ENCODE measurements at places on chromosomes 7 and 10. TPM values are rescaled to one million over a fixed set of nuclear protein-coding genes. Genes with fewer than 3 reads are reported as not detected.

The PLOD3 gene
- total RNA-seq, result 119 TPM

The HGF gene
- 0.69 TPM for total RNA-seq

The HIF1AN gene
- 3.7 TPM for total RNA-seq

The LRRC18 gene
- total RNA-seq, result not detected

The DDX50 gene
- 22.3 TPM for total RNA-seq

The PILRB gene
- 18.6 TPM for total RNA-seq

The POM121 gene
- 9.6 TPM for total RNA-seq

The TDRD1 gene
- total RNA-seq, result not detected

The LGI1 gene
- total RNA-seq, result not detected

The UNCX gene
- total RNA-seq, result not detected

The OPN4 gene
- not detected for total RNA-seq

The PON3 gene
- total RNA-seq, result not detected

The INSYN2A gene
- total RNA-seq, result 0.07 TPM

The MCM10 gene
- 12.2 TPM for total RNA-seq

The PCLO gene
- 0.33 TPM for total RNA-seq

The TBL2 gene
- 39.0 TPM for total RNA-seq

The ENO4 gene
- not detected for total RNA-seq

The GPR26 gene
- not detected for total RNA-seq

The RNF148 gene
- total RNA-seq, result 0.44 TPM

The TMEM270 gene
- total RNA-seq, result not detected

The ATP6V0A4 gene
- 0.13 TPM for total RNA-seq

The PIP gene
- total RNA-seq, result not detected

The ODAD2 gene
- total RNA-seq, result 1.7 TPM

The RBP4 gene
- total RNA-seq, result not detected

The JAZF1 gene
- total RNA-seq, result 7.5 TPM

The OR9A2 gene
- total RNA-seq, result not detected

The FAM237B gene
- not detected for total RNA-seq

The GIMAP1 gene
- 9.4 TPM for total RNA-seq

The PVRIG gene
- not detected for total RNA-seq

The ADIRF gene
- total RNA-seq, result 71.8 TPM

The C10orf90 gene
- total RNA-seq, result not detected

The METTL27 gene
- total RNA-seq, result 3.1 TPM

The CLCN1 gene
- total RNA-seq, result not detected

The MSS51 gene
- 0.40 TPM for total RNA-seq

The PTPRE gene
- total RNA-seq, result 38.5 TPM

The TMEM229A gene
- not detected for total RNA-seq

The MUC12 gene
- total RNA-seq, result not detected

The SH2D4B gene
- not detected for total RNA-seq

The ADCY1 gene
- 0.07 TPM for total RNA-seq

The NPM3 gene
- 133 TPM for total RNA-seq

The RAB19 gene
- not detected for total RNA-seq
